ENCODE measurements at places on chromosomes 3 and 15.

DNA sequence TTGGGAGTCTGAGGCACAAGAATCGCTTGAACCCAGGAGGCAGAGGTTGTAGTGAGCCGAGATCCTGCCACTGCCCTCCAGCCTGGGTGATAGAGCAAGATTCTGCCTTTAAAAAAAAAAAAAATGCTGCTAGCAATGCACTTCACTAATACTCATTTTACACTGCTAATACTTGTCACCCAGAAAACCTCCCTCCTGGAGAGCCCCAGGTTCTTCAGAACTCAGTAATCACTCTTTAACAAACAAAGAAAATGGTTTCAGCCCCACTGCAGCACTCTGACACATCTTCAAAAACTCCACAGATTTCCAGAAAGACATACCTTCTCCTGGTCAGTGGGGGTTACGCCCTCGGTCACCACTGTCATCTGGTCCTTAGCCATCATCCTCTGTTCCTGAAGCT is 366.7 kb downstream of the SHQ1 start:
- no peak for DNase-seq

DNA sequence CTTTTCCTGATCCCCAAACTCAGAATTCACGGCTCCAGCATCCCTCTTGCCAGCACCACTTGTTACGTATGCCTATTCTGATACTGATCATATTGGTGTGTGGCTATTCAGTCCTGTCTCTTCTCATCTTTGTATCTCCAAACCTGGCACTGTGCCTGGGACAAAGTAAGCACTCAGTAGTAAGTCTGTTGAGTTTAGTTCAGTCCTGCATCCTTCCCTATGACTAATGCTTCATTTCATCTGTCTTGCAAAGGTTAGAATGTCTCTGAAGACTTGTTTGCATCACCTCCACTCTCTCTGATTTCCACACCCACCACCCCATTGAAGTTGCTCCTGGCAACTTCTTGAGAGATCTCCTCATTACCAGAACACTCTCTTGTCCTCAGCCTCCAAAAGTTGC is 80.3 kb downstream of the HMG20A start:
- DNase-seq: no peak

- no peak for DNase-seq
Observed at GRCh38 chr3:183400352-183400751, 28.1 kb downstream of the MCF2L2 start.

- no peak for DNase-seq
Observed at GRCh38 chr15:96064351-96064756, 266.1 kb upstream of the NR2F2 start.

DNA sequence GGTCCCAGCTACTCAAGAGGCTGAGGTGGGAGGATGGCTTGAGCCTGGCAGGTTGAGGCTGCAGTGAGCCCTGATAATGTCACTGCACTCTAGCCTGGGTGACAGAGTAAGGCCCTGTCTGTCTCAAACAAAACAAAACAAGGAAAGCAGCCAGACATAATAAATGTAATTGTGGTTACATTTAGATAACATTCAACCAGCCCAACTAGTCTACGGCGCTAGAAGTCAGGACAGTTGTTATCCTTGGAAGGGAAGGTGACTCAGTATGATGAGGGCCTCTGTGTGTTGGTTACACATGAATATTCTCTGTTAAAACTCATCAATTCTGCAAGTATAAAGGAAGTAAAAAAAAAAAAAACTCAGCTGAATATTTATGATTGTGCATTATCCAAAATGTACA is 27.0 kb upstream of the CSPG5 start:
- DNase-seq: no peak

GRCh38 chr3:79086514-79086913 is 681.3 kb downstream of the ROBO1 start:
- DNase-seq: peak; percentile 32

DNA sequence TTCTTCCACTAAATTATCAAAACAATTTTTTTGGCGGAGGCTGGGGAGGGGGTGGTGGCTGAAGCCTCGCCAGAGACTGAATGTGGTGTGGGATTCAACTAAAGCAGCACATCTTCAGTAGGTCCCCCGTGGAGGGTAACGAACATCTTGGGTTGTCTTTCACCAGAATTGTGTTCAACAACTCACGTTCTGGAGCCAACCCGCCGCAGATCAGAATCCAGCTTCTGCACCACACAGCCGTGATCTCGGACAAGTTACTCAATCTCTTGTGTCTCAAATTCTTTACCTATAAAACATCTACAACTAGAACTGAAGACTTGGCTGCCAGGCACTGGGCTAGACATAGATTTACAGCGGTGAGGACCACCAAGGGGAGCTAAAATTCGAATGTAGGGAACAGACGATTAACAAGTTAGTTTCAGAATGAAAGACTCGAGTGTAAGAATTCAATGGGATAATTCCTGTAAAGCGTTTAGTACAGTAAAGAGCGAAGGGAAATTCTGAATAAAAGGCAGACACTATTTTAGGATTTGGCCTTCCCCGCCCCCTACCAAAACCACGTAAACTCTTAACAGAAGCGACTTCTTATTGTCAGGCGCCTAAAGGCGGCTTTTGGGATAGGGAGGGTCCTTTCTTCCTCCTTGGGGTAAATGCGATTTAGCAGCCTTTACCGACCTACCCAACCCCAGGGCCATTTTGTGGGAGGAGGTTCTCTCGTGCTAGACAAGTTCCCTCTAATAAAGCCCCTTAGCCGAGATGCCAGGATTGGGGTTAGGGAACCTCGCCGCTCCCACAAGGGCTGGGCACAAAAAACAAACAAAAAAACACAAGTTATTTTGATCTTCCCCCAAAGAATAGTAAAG is 697 bp upstream of the RAB5A start:
- DNase-seq: no peak

All from Panc1 (cell line).